ENCODE measurements at places on chromosomes 4 and X.
A peak's percentile ranks its signal among the peaks of the same experiment; 100 is the strongest.

DNA sequence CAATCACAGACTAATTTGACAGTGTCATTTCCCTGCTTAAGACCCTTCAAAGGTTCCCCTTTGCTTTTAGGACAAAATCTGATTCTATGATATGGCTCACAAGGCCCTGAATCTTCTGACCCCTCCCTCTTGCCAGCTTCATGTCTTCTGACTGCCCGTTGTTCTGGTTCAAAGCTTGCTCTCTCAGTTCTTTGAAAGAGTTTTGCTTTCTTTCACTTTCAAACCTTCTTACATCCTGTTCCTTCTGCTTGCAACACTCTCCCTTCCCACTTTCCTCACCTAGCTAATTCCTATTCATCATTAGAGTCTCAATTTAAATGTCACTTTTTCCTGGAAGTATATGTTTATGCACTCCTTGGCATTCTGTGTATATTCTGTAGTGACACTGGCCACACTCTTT is 299.2 kb downstream of the IDS start:
- no peak for DNase-seq

DNA sequence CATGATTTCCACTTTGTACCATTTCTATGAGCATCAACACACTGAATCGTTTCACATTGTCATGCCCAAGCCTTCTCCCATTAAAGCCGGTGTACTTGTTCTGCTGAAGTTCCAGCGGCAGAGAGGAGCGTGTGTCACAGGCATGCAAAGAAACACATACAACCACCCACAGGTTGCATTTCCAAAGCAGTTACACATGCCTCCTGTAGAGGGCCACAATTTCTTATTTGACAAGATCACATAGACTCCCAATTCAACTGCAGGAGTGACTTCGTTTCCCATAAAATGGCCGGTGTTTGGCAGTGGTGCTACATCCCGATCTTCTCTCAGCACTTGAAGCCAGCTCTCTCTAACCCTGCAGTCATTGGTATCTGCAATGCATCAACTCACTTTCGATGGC is 992.6 kb downstream of the NLGN4X start:
- no peak for DNase-seq

GRCh38 chr4:88750369-88750768 is 52.7 kb upstream of the NAP1L5 start:
- DNase-seq, result no peak

- no peak for DNase-seq
These were observed 3.6 kb downstream of the NOCT start for GRCh38 chr4:139018971-139019758.

DNA sequence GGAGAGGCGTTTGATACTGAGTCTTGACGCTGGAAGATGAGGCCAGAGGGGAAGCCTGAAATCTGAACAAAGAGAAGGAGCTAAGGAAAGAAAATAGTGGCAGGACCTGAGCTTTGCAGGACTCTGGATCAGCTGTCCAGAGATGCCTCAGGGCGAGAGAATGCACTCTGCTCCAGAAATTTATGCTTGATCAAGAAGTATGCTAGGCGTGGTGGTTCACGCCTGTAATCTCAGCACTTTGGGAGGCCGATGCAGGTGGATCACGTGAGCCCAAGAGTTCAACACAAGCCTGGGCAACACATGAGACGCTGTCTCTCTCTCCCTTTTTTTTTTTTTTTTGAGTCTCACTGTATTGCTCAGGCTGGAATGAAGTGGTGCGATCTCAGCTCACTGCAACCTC is 1.9 kb downstream of the TRIM75 start:
- DNase-seq, result no peak

DNA sequence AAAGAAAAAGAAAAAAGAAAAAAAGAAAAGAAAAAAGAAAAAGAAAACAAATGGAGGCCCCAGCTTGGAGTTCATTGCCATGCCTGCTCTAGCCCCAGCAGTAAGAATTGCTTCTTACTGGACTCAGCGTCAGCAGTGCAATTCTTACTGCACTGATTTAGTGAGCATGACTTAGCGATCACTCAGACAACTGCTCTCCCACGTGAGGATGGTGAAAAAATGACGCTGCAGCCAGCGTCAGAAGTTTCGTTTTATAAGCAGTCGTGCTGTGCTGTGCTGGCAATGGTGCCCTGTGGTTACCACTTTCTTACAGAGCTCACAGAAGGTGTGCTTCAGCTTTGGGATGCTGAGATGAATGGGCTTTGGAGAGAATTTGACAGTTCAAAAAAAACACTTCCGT is 68.3 kb upstream of the DDX3X start:
- no peak for DNase-seq

DNA sequence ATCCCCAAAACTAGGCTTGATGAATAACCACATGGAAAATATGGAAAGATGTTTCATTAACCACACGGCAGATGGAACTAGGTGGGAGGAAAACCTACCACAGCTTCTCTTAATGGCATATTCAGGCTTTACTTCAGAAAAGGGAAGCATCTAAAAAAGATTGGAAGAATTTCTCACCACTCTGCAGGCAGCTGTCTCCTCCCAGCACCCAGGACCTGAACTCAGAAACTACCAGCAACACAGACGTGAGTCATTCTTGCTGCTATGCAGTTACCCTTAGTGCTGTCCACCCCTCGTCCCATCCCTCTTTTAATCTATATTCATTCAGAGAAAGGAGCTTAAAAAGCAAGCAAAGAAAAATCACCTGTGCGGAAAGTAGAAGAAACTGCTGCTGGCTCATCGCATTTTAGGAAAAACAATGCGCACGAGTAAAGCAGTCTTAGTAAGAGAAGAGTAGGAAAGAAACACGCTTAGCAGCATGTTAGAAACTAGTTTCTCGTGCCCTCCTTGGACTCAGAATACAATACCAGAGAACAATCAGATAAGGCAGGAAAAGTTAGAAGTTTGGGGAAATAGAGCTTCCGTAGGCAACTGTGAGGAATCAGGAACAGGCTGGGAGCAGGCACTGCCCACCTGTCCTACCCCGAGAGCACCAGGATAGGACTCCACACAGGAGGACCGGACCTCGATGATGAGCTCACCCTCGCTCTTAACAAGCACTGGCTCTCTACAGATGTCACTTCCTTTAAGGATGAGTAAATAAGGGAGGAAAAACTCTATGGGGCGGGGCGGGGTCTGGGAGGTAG is 48.1 kb upstream of the ENPP6 start:
- peak; percentile 24 for DNase-seq

Measured in small intestine (tissue), 16 donors.